ENCODE measurements at places on chromosomes 5 and 9. TPM values are rescaled to one million over a fixed set of nuclear protein-coding genes. Genes with fewer than 3 reads are reported as not detected.

The NPR3 gene
- not detected for total RNA-seq

DNA sequence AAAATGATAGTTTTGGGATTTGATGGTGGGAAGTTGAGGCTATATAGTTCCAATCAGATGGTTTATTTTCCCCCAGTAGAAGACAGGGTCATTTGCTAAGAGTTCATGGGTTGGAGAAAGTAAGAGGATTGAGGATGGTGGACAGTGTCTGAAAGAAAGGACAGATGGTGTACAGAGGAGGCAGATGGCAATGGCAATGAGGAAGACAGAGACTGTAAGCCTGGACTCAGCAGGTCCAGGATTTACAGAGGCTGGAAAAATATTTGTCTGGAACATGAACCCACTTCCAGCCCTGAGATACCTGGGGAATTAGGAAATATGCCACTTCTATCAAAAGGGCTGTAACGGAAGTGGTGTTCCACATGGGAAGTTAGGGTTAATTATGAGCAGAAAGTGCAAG is 84.5 kb downstream of the PCSK1 start:
- H3K27me3 ChIP-seq: peaks cover 13% of the 10 kb centered on the region
- no peak overlapping the region for H3K4me3 ChIP-seq
- no peak overlapping the region for H3K27ac ChIP-seq
- H3K4me1 ChIP-seq: no peaks in the 10 kb centered on the region
- no peaks in the 10 kb centered on the region for H3K36me3 ChIP-seq
- DNase-seq: no peak

GRCh38 chr5:126490167-126490940 is 67.1 kb downstream of the GRAMD2B start:
- DNase-seq: no peak
- H3K36me3 ChIP-seq: peaks cover 36% of the 10 kb centered on the region
- no peak overlapping the region for H3K27ac ChIP-seq
- no peaks in the 10 kb centered on the region for H3K4me1 ChIP-seq
- H3K27me3 ChIP-seq: no peaks in the 10 kb centered on the region
- H3K4me3 ChIP-seq: no peak overlapping the region

The SET gene
- 762 TPM for total RNA-seq

DNA sequence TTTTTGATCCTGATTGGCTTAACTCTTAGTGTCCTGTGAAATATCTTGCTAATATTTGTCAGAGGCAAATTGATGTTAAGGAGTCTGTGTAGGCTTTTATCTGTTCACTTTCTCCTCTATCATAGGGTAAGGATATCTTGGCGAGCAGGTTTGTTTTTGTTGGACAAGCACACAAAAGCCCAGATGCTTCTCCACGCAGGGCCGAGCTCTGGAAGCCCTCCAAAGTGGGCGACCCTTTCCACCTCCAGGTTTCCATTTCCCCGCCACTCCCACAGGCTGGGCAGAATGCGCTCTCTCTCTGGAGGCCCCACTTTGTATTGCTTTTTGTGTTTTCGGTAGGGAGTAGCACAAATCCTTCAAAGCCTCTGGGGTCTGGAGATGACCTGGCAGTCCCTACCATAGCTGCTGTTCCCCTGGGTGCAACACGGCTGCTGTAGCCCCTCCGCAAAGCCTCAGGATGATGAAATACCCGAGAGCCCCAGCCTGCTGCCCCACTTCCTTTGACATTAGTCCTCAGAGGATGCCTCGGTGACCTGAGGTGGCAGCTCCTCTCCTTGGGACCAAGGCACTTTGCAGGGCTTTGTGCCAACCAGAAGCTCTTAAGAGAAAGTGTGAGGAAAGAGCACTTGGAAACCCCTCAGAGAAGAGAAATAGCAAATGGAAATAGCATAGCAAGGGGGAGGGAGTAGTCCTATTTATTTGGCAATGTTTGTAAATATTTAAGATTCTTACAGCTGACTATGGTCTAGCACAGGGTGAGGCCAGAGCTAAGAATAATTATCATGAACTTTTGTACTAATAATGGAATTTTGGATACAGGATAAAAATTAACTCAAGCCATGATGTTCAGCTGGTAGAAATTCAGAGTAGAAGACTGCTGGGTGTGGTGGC is 122.8 kb downstream of the ARHGEF28 start:
- no peaks in the 10 kb centered on the region for H3K36me3 ChIP-seq
- no peak for DNase-seq
- H3K27me3 ChIP-seq: peaks cover 12% of the 10 kb centered on the region
- H3K4me1 ChIP-seq: no peaks in the 10 kb centered on the region
- no peak overlapping the region for H3K4me3 ChIP-seq
- no peak overlapping the region for H3K27ac ChIP-seq

GRCh38 chr5:37815913-37816312 is 23.9 kb downstream of the GDNF start:
- no peaks in the 10 kb centered on the region for H3K36me3 ChIP-seq
- H3K4me1 ChIP-seq: no peaks in the 10 kb centered on the region
- no peak overlapping the region for H3K27ac ChIP-seq
- no peak overlapping the region for H3K4me3 ChIP-seq

GRCh38 chr5:40834391-40834848 is 602 bp downstream of the RPL37 start:
- H3K4me3 ChIP-seq: peak overlapping the region; percentile 100
- peak overlapping the region; percentile 99 for H3K27ac ChIP-seq
- H3K27me3 ChIP-seq: no peaks in the 10 kb centered on the region
- no peak for DNase-seq

GRCh38 chr5:168171901-168172759 is 119.3 kb upstream of the WWC1 start:
- no peak overlapping the region for H3K27ac ChIP-seq
- no peaks in the 10 kb centered on the region for H3K36me3 ChIP-seq
- peaks cover 6% of the 10 kb centered on the region for H3K27me3 ChIP-seq
- DNase-seq: no peak
- no peaks in the 10 kb centered on the region for H3K4me1 ChIP-seq
- no peak overlapping the region for H3K4me3 ChIP-seq

GRCh38 chr5:176818391-176819098 is 8.2 kb downstream of the UNC5A start:
- H3K4me3 ChIP-seq: peak overlapping the region; percentile 55
- peaks cover 10% of the 10 kb centered on the region for H3K4me1 ChIP-seq
- H3K27ac ChIP-seq: no peak overlapping the region
- no peaks in the 10 kb centered on the region for H3K36me3 ChIP-seq
- no peak for DNase-seq
- H3K27me3 ChIP-seq: peaks cover 76% of the 10 kb centered on the region

- H3K27me3 ChIP-seq: peaks cover 10% of the 10 kb centered on the region
- no peaks in the 10 kb centered on the region for H3K4me1 ChIP-seq
- H3K27ac ChIP-seq: no peak overlapping the region
These were observed 161.2 kb upstream of the SMIM23 start for GRCh38 chr5:171624396-171624795.

The F2RL2 gene
- not detected for total RNA-seq

GRCh38 chr5:123414974-123415373 is 8.2 kb downstream of the CEP120 start:
- peaks cover 12% of the 10 kb centered on the region for H3K4me1 ChIP-seq
- peak overlapping the region; percentile 13 for H3K27ac ChIP-seq
- H3K27me3 ChIP-seq: no peaks in the 10 kb centered on the region
- no peak overlapping the region for H3K4me3 ChIP-seq
- no peak for DNase-seq

DNA sequence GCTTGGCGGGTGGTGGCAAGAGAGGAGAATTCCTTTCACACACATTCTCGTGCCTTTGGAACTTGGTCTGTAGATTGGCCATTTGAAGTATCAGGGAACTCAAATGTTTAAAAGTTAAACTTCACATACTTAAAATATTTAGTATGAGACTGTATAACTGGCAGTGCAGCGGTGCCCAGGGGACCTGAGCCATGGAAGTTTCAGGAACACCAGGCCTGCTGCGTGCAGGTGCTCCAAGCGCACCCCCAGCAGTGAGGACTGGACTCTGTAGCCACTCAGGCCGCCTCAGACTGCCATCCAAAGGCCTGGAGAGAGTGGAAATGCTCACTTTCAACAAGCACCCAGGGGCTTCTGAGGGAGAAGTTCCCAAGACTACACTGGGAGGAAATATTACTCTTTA is 273.5 kb upstream of the IRX2 start:
- H3K4me1 ChIP-seq: no peaks in the 10 kb centered on the region
- no peaks in the 10 kb centered on the region for H3K27me3 ChIP-seq
- no peak overlapping the region for H3K27ac ChIP-seq
- DNase-seq: no peak
- H3K36me3 ChIP-seq: no peaks in the 10 kb centered on the region

DNA sequence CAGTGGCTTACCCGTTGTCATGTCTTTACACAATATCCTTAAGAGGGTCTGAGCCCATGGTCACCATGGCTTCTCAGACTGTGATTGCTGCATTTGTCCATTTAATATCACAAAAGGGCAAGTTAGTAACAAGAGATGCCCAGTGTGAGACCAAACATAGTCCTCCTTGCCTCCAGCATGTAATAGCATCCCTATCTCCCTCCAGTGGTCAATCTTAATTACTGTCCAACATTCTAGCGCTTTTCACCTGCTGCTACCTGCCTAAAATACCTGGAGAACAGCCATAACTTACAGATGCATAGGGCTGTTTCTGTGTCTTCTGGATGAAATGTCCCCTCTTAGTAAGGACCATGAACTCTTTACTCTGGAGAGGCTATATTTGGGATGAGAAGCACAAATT is 267.2 kb upstream of the DAB2 start:
- H3K27ac ChIP-seq: no peak overlapping the region
- peaks cover 9% of the 10 kb centered on the region for H3K27me3 ChIP-seq
- no peaks in the 10 kb centered on the region for H3K4me1 ChIP-seq

- H3K27ac ChIP-seq: no peak overlapping the region
- H3K27me3 ChIP-seq: no peaks in the 10 kb centered on the region
- H3K4me3 ChIP-seq: no peak overlapping the region
- H3K4me1 ChIP-seq: no peaks in the 10 kb centered on the region
These were observed 1251.4 kb upstream of the CDH6 start for GRCh38 chr5:29942089-29942488.

GRCh38 chr5:10624206-10624605 is 60.3 kb downstream of the ANKRD33B start:
- H3K4me1 ChIP-seq: peaks cover 64% of the 10 kb centered on the region
- no peaks in the 10 kb centered on the region for H3K27me3 ChIP-seq
- H3K36me3 ChIP-seq: peaks cover 75% of the 10 kb centered on the region

DNA sequence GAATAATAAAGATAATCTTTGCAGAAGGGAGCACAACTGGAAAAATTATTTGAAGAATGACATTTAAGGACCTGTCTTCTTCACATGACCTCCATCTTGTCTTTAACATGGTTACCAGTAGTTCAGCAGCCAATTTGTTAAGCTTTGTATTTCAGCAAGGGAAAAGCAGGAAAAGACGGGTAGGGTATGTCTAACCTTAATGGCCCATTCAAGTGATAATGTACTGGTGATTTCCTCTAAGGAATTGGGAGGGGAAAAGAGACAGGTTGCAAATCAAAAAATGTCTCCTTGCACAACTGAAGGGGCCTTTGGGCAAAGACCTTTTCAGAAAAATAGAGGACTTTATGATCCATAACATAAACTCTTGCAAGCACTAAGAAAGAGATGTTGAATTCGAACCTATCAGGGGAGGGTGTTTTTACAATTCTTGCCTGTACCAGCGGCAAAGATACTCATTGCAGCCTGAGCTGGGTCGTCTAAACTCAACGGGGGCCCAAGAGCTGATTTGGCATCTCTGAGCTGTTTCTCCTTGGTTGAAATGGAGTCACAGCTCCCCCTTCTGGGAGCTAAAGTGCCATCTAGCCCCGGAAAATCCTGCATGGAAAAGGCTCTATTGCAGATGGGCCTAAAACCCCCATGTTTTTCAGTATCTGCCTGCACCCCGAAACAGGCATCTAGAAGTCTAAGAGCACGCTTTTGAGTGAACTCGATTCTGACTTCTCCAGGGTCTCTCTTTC is 3.8 kb downstream of the BRINP1 start:
- no peaks in the 10 kb centered on the region for H3K36me3 ChIP-seq
- H3K4me3 ChIP-seq: no peak overlapping the region
- no peak for DNase-seq
- H3K27ac ChIP-seq: no peak overlapping the region
- peaks cover 4% of the 10 kb centered on the region for H3K4me1 ChIP-seq

All from activated B cell treated with CpG ODN at 0.5 μM for 24 hours (primary cell).